ENCODE measurements at places on chromosomes 13 and 19.

GRCh38 chr19:3033595-3034405 is 4.7 kb upstream of the TLE2 start:
- no peak for DNase-seq

DNA sequence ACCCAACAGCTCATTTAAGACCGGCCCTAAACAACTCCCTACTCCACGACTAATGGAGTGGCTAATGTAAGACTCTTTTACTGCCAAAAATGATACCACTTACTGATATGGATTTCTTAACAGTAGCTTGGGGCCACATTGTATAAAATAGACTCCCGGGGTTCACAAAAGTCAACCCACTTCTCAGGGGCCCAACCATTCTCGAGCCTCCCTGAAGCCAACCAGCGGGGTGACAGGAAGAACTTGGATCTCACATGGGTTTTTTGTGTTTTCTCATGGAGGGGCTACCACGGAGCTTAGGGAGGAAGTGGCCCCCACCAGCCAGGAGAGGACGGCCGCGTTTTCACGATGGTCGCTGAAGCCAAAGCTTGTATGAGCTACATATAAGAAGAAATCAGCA is 8.1 kb downstream of the MCF2L start:
- DNase-seq: no peak

GRCh38 chr13:35549481-35549880 is 73.0 kb upstream of the MAB21L1 start:
- DNase-seq: peak; percentile 38

DNA sequence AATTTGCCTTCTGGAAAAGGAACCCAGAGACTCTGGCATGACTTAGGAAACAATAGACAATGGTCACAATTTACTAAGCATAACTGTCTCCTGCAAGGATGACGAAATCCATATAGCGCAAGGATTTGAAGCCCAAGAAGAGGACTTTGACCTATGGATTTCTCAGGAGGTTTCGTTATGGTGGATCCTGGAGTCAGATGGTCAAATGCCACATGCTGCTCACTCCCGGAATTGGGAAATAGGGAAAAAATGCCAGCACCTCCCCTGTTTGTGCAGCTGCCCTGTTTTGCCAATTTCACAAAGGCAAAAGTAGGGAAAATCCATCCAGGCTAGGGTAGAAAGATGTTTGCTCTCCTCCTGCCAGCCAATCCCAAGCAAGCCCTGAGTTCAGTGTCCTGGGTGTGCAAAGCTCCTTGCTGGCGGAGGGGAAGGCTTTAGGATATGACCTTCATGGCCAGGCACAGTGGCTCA is 23.4 kb downstream of the RDH8 start:
- no peak for DNase-seq

DNA sequence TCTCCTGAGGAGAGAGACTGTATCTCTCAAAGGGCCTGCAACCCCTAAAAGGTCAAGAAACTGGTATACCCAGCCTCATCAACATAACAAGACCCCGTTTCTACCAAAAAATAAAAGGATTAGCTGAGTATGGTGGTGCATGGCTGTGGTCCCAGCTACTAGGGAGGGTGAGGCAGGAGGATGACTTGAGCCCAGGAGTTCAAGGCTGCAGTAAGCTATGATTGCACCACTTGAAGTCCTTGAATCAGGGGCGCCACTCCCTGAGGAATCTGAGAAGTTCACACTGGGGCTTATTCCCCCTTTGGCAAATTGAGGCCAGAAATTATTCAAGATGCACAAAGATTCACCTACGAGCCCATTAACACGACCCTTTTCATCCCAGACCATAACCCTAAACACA is 83.0 kb downstream of the TSHZ3 start:
- no peak for DNase-seq

GRCh38 chr13:113865427-113865826 is 1.6 kb upstream of the GAS6 start:
- DNase-seq: no peak

- no peak for DNase-seq
These were observed 2.3 kb upstream of the HIF3A start for GRCh38 chr19:46294494-46294893.

DNA sequence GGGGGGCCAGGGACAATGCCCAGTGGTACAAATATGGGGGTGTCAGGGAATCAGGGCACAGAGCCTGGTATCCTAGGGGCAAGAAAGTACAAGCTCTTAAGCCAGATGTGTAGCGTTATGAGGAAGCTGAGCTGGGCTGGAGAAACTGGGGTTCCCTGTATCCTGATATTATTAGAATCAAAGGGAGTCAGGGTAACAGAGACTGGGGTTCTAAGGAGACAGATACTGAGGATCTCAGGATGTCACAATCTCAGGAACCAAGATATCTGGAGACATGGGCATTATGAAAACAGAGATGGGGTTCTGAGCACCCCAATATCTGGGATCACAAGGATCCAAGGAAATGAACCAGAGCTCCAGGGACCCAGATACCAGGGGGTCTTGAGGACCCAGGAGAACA is 784 bp downstream of the BCL3 start:
- no peak for DNase-seq

DNA sequence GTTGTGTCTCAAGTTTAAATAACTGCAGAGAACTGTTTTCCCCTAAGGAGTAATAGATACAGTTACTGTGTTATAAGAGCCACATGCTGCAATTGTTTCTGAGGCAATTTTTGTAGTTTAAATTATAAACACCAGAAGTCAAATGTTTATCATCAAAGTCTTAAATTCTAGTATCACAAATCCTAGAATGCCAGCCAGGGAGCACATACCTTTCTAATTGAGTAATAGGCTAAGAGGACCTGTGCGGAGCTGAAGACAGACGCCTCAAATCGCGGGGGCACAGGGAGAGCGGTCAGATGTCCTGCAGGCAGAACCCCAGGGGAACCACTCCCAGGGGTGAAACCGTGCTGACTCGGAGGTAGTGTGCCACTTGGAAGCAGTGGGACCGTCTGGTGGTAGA is 65.2 kb upstream of the TNFRSF19 start:
- DNase-seq: peak; percentile 49

GRCh38 chr13:102838982-102839381 is 6.8 kb upstream of the ERCC5 start:
- DNase-seq: no peak

DNA sequence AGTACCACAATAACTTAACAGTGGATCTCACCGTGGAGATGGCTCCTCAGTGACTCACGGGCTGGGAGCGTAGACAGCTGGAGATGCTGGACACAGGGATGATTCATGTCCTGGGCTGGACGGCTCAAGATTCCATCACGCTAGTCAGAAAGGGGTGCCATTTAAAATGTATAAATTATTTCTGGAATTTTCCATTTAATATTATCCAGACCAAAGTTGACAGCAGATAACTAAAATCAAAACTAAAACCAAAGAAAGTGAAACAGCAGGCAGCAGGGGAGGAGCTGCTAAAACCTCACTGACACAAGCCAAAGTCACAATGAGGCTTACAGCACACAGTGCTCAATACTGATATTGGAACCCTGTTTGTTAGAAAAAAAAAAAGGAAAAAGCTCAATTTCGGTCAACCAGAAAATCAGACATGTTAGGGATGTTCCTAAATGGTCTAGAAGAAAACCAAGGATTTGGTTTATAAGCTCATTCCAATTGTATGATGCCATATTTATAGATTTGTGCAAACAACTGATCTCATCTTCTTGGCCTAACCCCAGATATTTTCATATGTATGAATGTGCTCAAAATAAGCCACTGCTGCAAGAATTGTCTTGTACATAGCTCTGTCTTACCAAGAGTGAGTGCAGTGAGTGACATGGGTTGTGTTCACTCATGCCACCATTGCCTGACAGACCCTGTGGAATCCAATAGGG is 111.8 kb downstream of the SACS start:
- DNase-seq: peak; percentile 97
